ENCODE measurements at places on chromosomes 2 and 18.

DNA sequence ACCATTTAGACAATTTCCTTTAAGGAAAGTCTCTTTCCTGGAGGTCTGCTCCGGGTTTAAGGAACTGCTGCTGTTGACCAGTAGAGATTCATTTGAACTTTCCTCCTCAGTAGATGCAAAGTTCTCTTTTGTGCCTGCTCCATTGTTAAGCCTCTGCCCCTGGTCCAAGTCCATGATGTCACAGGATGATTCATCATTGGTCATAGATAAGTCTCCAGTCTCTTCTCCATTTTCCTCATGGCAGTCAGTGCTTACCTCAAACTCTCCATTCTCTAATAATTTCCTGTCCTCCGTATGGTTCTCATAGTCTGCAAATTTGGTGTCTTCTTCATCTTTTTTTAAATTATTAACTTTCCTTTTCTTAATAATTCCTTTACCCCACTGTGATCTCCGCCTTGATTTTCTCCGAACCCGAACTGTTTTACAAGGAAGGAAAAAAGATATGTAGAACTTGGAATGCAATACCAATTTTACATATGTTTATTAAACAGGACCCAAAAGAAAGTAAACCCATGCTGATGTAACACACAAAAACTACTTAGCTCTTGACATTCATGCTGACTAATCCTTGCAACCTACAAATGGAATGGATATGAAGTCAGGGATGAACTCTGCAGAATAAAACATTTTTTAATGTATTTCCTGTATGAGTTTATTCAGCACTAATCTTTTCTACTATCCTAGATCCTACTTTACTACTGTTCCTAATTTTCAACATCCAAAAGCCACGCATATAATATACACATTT lies 169.1 kb downstream of the ATAD2B start:
- DNase-seq, result no peak

- no peak for DNase-seq
Observed at GRCh38 chr2:54810246-54810645, 86.8 kb downstream of the EML6 start.

DNA sequence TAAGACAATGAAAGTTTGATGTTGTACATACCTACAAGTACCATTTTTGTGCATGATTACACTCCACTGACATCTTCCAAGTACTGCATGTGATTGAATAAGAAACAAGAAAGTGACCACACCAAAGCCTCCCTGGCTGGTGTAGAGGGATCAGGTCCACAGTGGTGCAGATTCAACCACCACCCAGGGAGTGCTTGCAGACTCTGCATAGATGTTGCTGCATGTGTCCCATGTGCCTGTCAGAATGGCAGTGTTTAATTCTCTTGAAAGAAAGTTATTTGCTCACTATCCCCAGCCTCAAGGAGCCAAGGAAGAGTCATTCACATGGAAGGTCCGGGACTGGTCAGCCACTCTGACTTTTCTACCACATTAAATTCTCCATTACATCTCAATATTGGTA lies 114.5 kb downstream of the MMADHC start:
- DNase-seq, result no peak

- no peak for DNase-seq
Observed at GRCh38 chr2:212223696-212224095, 314.9 kb downstream of the ERBB4 start.

GRCh38 chr18:65751155-65752085 lies 608 bp downstream of the CDH7 start:
- DNase-seq, result no peak

DNA sequence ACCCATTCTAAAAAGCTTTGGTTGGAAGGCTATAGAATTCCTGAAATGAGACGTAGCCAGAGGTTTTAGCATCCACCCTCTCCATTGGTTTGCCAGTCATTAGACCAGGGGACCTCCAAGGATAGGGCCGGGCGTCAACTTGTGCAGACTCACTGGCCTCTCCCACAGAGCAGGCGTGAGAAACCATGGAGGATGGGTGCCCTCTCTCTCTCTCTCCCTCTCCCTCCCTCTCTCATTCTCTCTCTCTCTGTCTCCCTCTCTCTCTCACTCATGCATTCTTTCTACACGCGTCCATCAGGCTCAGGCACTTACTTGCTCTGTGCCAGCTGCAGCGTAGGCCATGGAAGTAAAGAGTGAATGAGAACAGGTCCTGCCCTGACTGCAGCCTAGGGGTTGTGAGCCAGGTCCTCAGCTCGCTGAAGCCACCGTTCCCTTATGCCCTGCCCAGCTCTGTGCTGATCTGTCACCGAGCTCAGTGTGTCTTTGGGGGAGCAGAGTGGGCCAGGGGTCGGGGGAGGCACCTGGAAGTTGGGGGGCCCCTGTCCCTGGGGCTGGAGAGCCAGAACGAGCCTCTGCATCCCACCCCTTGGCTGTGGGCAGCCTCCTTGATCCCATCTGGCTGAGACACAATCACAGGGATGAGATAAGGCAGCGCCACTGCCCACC lies 304.4 kb upstream of the HS6ST1 start:
- DNase-seq, result no peak

- no peak for DNase-seq
Observed at GRCh38 chr18:37705016-37705415, 139.4 kb upstream of the CELF4 start.

- DNase-seq, result no peak
Observed at GRCh38 chr2:128320906-128321771, 2.5 kb upstream of the HS6ST1 start.

DNA sequence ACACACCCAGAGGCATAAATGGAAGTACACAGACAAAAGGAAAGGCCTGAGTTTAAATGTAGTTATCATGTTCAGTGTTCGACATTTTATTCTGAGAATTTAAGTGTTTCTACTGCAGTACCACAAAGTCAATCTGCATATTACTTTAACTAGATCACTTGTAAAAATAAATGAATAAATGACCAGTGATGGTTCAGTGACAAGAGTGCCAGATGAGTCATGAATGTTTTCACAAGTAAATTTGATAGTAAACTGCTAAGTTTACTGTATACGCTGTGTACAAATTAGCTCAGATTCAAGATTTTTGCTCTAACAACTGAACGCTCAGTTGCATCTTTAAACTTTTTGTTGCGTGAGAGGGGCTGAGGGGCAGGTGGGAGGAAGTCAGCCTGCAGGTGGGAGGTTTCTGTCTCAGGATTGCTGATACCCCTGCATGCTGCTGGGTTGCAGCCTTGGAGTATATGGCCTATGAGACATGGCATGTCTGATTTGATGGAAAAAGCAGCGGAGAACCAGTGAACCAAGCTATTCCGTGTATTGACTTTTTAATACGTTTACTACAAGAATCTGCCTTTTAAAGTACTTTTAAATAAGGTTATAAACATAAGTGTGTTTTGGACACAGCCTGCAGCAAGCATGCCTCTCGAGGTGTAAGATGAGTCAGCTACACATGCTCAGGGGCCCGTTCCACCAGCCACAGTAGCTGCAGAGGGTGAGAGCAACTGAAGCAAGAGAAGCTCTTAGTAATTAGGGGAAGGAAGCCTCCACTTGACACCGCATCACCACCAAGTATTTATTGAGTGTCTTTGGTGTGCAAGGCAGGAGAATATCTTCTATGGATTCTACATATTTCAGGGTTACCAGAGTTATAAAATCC lies 245.1 kb downstream of the NEDD4L start:
- no peak for DNase-seq

GRCh38 chr2:25204190-25204838 lies 35.9 kb upstream of the POMC start:
- DNase-seq, result no peak

GRCh38 chr2:25127646-25128045 lies 40.7 kb downstream of the POMC start:
- DNase-seq, result no peak

DNA sequence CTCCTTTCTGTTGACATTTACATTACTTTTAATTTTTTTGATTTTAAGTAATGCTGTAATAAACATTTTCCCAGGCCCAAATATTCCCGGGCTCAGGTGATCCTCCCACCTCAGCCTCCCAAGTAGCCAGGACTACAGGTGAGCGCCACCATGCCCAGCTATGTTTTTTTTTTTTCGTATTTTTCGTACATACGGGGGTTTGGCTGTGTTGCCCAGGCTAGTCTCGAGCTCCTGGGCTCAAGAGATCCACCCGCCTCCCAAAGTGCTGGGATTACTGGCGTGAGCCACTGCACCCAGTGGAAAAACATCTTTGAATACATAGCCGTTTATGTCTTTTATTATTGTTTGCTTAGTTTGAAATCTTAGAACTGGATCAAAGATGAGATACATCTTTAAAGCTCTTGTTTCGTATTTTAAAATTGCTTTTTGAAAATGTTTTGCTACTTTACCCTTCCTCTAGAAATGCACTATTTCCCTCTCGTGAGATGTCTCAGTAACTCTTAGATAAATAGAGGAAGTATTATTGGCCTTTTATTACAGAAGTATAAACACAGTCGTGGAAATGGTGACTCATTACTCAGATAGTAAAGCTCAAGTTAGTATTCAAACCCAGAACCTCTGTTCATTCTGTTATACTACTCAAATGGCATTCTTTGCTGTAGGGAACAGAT lies 2.4 kb downstream of the SMCHD1 start:
- DNase-seq, result no peak

DNA sequence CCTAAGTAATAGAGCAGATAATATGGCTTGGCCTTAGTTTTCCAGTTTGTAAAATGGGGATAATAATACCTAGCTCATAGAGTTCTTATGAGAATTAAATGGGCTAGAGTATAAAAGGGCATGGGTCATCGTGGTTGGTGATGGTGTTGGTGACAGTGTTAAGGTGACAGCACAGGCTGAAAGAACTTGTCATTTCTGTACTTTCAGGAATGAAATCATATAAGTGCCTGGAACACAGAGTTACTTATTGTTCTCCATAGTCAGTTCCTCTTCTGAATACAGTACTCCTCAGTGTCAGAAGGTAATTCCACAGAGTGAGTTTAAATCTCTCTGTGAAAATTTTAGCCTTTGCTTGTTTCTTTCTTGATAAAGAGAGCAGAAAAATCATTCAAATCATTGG lies 42.4 kb downstream of the KIF5C start:
- no peak for DNase-seq

DNA sequence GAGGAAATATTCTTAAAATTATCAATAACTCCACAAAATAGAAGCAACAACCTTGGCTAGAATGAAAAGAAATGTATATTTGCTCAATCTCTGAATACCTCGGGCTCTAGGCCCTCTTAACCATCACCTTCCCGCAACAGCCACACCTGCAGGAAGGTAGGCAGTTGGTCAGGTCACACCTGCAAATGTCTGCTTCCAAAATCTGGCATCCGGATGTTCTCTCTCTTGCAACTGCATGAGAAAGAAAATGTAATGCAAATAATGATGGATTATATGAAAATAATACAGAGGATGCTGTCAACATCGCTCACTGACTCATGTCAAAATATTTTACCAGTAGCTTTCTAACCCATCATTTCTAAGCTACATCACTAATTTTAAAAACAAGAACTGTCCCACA lies 148.3 kb downstream of the SATB2 start:
- DNase-seq, result no peak

DNA sequence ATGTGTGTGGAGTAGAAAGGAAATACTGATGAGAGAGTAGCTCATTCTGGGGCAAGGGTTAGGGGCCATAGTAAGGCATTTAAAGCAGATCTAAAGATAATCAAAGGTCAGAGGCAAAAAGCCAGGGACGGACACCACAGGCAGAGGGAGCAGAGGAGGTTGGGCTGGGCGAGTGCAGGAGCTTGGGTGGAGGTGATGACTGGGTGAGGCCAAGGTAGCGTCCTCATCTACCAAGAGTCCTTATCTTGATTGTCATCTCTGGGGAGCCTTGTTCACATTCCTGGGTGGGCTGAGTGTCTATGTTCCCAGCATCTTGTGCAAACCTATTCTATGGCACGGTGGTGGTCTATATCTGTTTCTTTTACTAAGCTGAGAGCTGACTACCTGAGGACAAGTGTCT lies 26.1 kb upstream of the SAG start:
- DNase-seq, result no peak

GRCh38 chr2:20687260-20687832 lies 20.4 kb downstream of the GDF7 start:
- no peak for DNase-seq

DNA sequence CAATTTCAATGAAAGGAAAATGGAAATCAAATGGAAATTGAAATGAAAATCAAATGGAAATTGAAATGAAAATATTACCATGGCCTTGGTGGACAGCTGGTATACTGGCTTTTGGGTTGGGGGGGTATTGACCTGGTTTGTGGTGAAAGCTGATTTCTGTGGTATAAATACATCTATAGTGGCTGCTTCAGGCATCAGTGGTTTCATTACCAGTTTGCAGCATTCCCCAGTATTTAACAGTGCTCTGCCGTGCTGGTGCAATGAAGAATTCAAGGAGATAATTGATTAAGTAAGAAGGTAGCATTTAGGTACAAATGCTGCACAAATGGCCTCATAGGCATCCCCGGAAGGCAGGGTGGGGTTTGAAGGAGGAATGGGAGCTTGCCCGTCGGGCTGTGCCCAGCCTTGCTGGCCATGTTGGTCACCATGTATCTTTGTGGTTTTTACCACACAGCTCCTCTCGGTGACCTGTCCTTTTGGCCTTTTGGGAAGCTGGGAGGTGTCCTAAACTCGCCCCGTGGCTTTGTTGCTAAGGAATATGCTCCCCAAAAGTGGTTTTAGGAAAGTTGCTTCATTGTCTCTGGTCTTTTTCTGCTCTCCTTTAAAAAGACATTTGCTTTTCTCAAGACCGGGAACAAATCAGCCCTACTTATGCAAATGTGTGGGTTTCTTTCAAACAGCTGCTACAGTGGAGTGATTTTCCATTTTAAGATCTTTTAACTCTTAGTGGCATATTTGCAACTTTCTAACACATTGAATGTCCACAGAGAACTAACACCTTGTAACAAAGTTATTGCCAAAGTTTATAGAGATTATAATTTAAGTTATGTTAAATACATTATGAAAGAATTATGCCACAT lies 28.6 kb downstream of the SNTG2 start:
- no peak for DNase-seq

DNA sequence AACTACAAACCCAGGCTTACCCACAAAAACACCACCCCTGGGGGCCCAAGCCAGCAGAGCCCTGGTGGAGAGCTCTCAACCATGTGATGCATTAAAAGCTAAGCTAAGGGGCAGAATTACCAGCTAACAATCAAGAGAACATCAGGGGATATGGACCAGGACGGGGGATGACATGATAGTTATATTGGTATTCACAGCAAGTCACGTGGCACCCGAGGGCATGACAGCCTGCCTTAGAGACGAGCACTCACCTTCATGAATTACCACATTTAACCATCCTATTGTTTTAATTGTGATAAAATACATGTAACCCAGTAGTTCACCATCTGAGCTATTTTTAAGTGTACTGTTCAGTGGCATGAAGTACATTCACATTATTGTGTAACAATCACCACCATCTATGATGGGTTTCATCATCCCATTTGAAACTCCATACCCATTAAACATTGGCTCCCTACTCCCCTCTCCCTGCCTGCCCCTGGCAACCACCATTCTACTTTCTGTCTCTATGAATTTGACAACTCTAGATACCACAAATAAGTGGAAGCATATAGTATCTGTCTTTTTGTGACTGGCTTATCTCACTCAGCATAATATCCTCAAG lies 245.6 kb downstream of the ANAPC1 start:
- no peak for DNase-seq

- no peak for DNase-seq
Observed at GRCh38 chr2:62152000-62152399, 43.9 kb upstream of the B3GNT2 start.

GRCh38 chr2:132400169-132400900 lies 16.3 kb upstream of the GPR39 start:
- no peak for DNase-seq
